Activated naive CD4-positive, alpha-beta T cell (primary cell): ENCODE measurements at places on chromosomes 5 and 9.

DNA sequence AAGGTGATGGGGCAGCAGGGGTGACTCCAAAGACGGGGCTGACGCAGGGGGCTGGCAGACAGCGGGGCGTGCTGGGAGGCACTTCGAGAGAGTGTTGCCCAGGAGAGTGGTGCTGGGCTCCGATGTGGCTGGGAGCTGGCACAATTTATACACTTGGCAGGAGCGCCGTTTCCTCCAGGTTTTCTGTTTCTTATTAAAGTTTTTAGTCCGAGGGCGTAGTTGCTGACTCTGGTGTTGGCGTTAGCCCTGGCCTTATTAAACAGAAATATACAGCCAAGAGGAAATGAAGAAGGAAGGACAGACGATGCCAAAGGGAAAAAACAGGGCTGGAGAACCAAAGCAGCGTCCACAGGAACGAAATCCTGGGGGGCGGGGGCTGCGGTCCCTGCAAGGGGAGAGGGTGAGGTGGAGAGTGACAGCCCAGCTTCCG, 139.6 kb upstream of the PHYKPL start:
- DNase-seq: no peak

- no peak for DNase-seq
Measured at GRCh38 chr9:12702160-12702758, 9.1 kb downstream of the TYRP1 start.

DNA sequence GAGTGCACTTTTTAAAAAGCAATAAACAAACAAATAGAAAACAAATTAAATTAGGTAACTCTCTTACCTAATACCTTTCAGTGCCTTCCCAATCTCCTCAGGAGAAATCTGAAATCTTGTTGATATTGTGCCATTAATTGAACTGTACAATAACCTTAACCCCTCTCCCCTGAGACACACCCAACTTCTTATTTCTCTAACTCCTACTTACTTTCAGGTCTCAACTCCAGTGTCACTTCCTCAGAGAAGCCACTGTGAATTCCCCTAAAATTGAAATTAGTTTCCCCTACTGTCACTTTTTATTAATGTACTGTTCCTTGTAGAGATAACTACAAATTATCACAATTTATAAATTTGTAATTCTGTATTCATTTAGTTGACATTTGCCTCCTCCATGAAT, 295.3 kb upstream of the TNC start:
- DNase-seq: no peak

- no peak for DNase-seq
Measured at GRCh38 chr9:92385953-92386352, 18.4 kb downstream of the OGN start.

DNA sequence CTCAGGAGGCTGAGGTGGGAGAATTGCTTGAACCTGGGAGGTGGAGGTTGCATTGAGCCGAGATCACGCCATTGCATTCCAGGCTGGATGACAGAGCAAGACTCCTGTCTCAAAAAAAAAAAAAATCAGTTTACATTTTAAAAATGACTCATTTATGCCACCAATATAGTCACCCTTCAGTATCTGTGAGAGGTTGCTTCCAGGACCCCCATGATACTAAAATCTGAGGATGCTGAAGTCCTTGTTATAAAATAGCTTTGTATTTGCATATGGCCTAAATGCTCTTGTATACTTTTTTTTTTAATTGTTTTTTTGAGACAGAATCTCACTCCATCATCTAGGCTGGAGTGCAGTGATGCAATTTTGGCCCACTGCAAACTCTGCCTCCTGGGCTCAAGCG, 5.8 kb downstream of the OCLN start:
- DNase-seq: no peak

- no peak for DNase-seq
Measured at GRCh38 chr5:123429221-123429954, 6.2 kb upstream of the CEP120 start.

GRCh38 chr9:87109231-87109631, 161.9 kb upstream of the GAS1 start:
- no peak for DNase-seq

DNA sequence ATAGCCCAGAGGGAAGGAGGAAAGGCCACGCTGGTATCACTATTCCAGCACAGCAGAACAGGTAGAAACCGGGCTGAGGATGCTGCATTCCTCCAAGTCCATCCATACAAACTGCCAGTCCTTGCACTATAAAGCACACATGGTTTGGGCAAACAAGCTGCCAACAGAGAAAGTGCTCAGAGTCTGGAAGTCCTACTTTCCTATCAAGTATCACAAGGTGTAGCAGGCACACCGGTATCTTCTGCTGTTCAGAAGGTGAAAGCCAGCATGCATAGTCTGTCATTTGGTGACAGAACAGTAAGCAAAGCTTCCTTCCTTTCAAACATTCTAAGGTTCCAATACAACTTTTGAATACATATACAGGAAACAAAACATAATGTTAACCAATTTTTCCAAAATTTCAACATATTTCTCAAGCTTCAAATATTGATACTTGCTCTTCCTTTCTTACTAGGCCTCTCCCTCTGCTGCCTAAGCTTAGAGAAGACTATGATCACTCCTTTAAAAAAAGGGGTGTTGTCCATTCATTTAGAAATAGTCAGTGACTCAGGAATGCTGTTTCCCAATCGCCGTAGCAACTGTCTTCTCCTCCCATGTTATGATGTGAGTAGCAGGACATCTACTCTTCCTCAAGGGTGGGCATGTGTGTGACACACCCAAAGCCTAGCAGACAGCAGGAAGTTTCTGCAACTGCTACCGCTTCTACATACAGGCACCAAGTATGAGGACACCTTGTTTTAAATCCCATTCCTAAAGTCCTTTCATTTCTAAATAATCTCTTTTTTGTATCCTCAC, 14.7 kb downstream of the DIAPH1 start:
- DNase-seq: no peak

GRCh38 chr9:96616817-96617438, 2.7 kb downstream of the CDC14B start:
- no peak for DNase-seq

DNA sequence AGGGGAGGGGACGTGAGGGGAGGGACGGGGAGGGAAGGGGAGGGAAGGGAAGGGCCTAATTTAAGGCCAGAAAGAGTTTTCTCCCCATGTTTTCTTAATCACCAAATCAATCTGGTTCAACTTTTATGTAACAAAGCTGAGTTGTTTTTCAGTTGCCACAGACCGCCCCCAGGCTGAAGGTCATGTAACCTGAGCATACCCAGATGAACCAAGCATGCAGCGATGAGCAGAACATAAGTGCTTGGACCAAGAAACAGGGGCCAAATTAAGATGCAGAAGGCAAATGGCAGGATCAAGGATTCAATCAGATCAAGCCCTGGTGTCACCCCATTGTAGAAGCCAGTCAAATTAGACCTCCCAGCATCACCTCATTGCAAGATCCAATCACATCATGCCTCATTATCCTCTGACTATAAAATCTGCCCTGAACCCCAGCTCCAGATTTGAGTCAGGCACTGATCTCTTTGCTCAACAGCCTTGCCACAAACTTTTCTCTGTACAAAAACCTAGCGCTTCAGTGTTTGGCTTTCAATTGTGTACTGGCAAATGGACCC, 113.5 kb upstream of the TNPO1 start:
- DNase-seq: no peak

DNA sequence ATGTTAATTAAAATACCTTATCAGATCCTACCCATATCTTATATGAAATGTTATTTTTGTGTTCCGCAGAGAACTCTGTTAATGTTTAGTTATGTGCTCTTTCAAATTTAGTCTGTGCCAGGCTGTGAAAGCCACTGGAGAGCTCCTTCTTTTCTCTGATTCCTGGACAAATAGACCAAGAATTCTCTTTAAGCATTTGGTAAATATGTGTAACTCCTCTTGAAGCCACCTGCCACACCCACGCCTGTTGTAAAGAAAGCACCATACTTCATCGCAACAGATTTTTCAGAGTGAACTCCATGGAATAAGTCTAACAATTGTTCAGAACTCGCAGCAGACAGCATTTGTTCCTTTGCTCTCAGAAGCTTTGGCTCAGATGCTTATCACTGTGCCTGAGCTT, 301.1 kb downstream of the FAM170A start:
- no peak for DNase-seq

DNA sequence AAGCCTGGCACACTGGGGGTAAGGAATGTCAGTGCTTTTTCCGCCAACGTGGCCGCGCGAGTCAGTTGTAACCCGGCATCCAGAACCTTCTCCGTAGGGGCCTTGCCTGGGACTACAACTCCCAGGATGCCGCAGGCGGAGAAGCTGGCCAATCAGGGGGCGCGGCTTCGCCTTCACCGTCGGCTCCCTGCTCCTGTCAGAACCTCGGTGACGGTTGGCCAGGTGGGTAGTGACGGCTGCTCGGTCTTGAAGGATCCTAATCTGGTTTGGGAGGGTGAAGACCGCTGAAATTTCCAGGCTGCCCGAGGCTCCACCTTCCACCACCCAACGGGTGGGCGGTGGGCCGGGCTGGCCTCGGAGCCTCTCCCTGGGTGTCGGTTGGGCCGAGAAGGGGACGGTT, at the start of gene C5orf58:
C5orf58 (plus strand) TSS at position 200 of the 400 bp plus-strand sequence. CDS start 1,992 bp downstream, outside the sequence.
- no peak for DNase-seq

DNA sequence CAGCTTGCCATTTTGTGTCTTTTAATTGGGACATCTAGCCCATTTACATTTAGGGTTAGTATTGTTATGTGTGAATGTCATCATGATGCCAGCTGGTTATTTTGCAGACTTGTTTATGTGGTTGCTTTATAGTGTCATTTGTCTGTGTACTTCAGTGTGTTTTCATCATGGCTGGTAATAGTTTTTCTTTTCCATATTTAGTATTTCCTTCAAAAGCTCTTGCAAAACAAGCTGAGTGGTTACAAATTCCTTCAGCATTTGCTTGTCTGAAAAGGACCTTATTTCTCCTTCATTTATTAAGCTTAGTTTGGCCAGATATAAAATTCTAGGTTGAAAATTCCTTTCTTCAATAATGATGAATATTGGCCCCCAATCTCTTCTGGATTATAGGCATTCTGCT, 28.5 kb upstream of the TNFSF15 start:
- no peak for DNase-seq

- no peak for DNase-seq
Measured at GRCh38 chr9:31520301-31521085, 864.0 kb upstream of the ACO1 start.

DNA sequence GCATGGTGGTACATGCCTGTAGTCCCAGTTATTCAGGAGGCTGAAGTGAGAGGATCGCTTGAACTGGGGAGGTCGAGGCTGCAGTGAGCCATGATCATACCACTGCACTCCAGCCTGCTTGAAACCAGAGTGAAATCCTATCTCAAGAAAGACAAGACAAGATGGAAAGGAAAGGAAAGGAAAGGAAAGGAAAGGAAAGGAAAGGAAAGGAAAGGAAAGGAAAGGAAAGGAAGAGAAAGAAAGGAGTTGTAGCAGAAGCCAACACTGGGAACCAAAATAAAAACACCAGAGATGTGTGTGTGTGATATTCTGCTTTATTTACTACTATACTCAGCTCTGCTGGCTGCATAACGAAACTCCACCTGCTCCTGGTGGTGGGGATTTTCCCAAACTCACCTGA, 115.3 kb downstream of the DRD1 start:
- no peak for DNase-seq

DNA sequence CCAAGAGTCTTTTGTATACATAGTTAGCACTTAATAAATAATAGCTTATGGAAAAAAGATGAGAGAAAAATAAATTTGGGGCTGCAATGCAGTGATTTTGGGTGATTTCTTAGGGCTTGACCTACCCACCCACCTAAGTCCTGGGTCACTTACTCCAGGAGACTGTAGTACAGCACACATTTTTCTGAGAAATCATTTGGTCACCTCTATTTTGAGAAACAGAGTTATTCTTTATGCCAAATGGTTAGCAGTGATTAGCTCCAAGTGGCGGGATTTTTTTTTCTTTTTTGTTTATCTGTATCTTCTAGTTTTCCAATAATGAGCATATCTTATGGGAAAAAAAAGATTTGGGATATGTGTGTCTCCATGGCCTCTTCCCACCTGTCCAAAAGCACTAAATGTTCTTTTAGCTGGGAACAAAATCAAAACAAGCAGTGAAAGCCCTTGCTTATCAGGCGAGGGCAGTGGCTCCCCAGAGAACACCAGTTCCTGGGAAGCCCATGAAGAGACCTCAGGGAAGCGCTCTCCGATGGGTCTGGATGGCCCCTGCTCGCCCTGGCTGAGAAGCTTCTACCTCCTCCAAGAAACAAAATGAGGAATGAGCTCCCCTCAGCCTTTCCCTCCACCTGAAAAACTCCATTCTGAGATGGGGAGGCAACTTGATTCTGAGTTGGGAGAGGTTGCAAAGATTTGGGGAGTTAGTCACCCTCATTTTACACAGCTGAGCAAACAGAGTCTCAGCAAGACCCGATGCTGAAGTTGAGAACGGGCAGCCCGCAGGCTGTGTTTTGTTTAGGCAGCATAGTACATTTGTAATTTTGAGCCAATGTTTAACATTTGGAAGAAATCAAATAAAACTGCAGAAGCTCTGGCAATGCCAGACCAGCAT, 69.9 kb downstream of the CYFIP2 start:
- DNase-seq: no peak

DNA sequence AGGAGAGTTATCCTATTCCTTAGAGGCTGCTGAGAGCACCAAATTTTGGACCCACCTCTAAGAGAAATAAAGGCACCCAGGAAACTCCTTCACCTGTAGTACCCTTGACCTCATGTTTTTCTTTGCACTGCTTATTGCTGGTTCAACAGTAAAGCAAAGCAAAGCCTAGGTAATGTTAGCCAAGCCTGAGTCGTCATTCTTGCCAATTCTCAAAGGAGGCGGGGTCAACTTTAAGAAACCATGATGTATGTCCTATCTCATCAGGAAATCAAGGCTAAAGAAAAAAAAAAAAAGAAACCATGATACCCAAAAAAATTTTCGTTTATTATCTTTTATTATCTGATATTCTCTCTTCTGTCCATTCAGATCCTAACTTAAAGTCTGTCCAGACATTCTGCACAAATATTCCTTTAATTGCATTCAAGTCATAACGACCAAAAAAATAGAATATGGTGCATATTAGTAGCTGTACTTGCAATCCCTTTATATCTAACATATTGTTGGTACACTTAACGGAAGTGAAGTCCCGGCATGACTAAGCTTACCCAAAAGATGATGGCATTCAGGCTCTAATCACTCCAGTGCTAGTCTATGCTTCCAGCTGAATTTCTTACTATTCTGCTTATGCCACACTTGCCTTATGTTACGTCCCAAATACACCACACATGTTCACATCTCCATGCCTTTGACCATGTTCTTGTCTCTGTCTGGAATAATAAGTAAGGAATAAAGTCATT, 1.8 kb downstream of the AUH start:
- DNase-seq: no peak

GRCh38 chr5:158364367-158364766, 505.4 kb upstream of the CLINT1 start:
- DNase-seq: no peak

GRCh38 chr5:88732862-88733261, 150.1 kb downstream of the MEF2C start:
- DNase-seq: no peak

- no peak for DNase-seq
Measured at GRCh38 chr5:80249901-80250300, 5.9 kb downstream of the SERINC5 start.

DNA sequence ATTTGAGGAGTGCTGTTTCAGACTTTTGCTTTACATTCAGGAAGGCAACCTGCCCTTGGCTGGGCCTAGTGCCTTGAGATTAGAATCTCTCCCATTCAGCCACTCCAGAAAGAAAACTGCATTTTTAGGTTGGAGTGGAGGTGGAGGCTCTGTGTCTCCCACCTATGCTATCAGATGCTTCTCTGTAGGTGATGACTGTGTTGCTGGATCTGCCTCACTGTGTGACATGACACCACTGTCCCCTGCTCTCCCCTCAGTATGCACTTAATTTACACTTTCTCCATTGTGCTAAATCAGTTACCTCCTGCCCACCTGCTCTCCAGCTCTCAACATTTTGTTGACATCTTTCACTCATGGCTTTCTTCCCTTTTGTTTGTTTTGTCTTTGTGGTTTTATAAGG, 265.8 kb downstream of the TENT4A start:
- no peak for DNase-seq

GRCh38 chr5:74192606-74193299, 447.8 kb downstream of the ENC1 start:
- DNase-seq: no peak
